ENCODE measurements at places on chromosomes 6 and 20.

- no peak for DNase-seq
These were observed 10.3 kb downstream of the PDE10A start for GRCh38 chr6:165652766-165653165.

DNA sequence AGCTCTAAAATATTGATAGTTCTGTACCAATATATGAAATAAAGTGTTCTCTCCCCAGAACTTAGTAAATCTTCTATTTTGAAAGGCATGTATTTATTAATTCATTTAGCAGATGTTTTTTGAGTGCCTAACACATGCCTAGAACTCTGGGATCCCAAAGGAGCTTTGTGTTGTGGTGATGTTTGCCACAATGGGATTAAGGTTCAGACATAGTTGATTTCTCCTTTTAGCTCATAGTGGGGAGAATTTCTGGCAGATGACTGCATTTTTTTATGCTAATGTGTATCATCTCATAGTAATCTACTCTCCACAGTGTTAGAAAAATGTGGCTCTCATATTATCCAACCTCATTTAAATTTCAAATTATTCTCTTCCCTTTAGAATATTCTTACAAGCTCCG lies 21.7 kb downstream of the MYB start:
- peak; percentile 47 for DNase-seq

GRCh38 chr20:33584976-33585375 lies 77.2 kb upstream of the C20orf144 start:
- DNase-seq: peak; percentile 20

DNA sequence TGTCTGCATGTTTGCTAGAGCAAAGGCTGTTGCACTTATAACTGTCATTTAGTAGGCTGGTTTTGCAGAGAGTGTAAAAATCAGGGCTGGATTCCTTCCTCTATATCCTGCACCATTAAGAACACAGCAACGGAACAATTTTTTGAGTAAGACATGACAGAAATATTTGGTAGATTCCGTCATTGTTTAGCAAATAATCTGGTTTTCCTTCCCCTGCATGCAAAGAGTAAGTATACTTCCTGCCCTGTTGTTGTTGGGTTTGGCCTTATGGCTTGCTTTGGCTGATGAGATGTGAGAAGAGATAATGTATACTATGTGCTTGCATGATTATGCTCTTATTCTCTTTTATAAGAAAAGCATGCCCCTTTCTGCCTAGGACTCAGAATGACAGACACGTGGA lies 23.8 kb downstream of the MANEA start:
- no peak for DNase-seq

GRCh38 chr20:53001498-53002301 lies 29.5 kb downstream of the TSHZ2 start:
- no peak for DNase-seq

DNA sequence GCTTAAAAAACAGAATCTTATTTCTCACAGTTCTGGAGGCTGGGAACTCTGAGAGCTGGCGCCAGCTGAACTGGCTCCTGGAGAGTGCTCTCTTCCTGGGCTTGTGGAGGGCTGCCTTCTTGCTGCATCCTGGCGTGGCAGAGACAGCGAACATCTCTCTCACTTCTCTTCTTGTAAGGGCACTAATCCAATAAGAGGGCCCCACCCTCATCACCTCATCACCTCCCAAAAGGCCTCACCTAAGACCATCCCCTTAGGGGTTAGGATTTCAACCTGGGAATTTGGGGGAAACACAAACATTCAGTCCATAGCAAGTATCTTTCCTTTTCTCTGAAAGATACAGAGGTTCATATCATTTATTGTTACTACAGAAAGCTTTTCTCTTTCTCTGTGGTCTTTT lies 23.9 kb downstream of the PNLDC1 start:
- DNase-seq: no peak

- no peak for DNase-seq
These were observed 735.6 kb upstream of the MARCKS start for GRCh38 chr6:113121571-113121970.

Measured in fibroblast of skin of abdomen (primary cell).